ENCODE measurements at places on chromosomes 3 and 15. TPM values are rescaled to one million over a fixed set of nuclear protein-coding genes. Genes with fewer than 3 reads are reported as not detected.

ARPIN gene
- not detected for total RNA-seq

MASP1 gene
- not detected for total RNA-seq

SLC7A14 gene
- total RNA-seq, result not detected

P3H2 gene
- total RNA-seq, result not detected

CD86 gene
- 2.4 TPM for total RNA-seq

ALS2CL gene
- 3.1 TPM for total RNA-seq

CHST13 gene
- not detected for total RNA-seq

GRAMD2A gene
- total RNA-seq, result 0.07 TPM

DNA sequence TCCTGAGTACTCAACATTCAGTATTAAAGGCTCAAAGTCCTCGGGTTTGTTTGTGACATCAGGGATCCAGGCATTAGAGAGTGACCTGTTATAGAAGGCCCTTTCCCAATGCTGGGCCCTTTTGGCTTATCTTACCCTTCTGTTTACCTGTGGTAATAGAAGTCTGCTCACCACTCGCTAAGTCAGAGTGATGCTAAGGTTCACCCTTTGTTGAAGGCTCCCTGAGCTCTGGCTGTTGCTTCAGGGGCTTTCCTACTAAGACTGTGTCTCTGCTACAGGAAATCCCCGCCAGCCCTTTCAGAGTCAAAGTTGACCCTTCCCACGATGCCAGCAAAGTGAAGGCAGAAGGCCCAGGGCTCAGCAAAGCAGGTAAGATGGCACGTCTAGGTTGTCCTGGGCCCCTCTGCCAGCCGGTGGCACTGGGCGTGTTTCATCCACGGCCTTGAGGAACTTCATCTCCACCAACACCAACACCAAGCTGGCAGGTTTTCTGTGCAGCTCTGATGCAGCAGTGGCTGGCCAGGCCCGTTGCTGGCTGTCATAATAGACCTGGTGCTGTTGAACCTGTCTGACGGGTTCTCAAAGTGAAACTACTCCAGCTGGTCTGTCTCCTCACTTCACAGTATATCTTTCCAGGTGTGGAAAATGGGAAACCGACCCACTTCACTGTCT, 99.1 kb downstream of the DNASE1L3 start:
- DNase-seq, result peak; percentile 24

- no peak for DNase-seq
These were observed 504.1 kb upstream of the CDIN1 start for GRCh38 chr15:36075333-36075732.

DNA sequence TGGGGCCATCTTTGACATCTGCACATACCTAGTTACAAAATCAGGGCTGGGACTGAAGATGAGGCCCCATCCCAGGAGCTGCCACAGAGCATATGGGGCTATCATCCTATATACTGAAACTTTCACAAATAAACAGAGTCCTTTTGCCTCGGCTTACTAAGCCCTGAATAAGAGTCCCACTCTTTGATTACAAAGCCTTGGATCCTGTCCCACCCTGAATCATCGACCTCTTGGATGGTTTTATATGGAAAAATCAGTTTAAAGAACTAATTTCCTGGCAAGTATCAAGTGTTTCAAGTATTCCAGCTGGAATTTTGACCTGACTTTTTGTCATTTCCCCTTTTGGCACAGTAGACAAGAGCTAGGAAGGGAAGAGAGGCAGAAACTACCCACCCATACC, 331.3 kb upstream of the FRG2C start:
- DNase-seq, result no peak

- DNase-seq, result no peak
These were observed 8.6 kb upstream of the TCAIM start for GRCh38 chr3:44329946-44330345.

GRCh38 chr3:176739159-176739558, 458.1 kb downstream of the TBL1XR1 start:
- no peak for DNase-seq

GRCh38 chr15:95832668-95833067, 497.8 kb upstream of the NR2F2 start:
- no peak for DNase-seq

DNA sequence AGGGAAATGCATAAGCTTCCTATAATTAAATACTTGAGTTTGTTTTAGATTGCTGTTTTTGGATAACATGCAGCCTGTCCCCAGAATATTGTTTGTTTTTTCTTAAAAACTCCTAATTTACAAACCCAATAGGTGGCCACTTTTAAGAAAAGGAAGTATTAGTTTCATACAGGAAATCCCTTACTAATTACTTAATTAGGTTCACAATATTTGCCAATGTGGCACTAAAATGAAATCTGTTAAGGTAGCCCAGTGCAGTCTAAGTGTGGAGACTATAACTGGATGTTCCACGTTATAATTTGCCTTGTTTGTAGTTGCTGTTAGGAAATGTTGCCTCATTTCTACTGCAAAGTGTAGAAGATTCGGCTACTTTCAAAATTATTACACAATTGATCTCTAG, 195.8 kb downstream of the BBX start:
- DNase-seq, result no peak

GRCh38 chr3:35745351-35745750, 106.0 kb downstream of the ARPP21 start:
- no peak for DNase-seq

- DNase-seq, result no peak
These were observed 45.9 kb downstream of the POLR2M start for GRCh38 chr15:57752436-57752835.

GRCh38 chr3:144491333-144491732, 519.7 kb downstream of the DIPK2A start:
- no peak for DNase-seq

GRCh38 chr3:48047841-48048464, 31.7 kb upstream of the MAP4 start:
- DNase-seq, result no peak

- DNase-seq, result no peak
These were observed 1076.8 kb downstream of the TUSC7 start for GRCh38 chr3:117786349-117786748.

GRCh38 chr3:51191768-51192167, 193.3 kb upstream of the MANF start:
- no peak for DNase-seq

DNA sequence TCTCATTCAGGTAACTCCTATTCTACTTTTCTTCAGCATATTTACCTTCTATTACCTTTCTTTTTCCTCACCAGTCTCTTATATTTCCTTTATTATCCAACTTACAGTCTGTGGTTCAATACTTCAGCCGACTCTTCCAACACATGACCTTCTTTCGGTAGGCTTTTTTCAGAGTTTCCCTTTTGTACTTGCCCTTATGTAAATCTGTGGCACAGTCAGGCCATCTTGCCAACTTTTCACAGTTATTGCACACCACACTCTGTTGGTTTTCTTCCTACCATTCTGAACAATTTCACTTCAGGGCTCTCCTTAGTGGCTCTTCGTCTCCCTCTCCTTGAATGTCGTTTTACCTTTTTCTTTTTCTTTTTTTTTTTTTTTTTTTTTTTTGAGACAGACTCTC, 427.8 kb downstream of the LPP start:
- no peak for DNase-seq

DNA sequence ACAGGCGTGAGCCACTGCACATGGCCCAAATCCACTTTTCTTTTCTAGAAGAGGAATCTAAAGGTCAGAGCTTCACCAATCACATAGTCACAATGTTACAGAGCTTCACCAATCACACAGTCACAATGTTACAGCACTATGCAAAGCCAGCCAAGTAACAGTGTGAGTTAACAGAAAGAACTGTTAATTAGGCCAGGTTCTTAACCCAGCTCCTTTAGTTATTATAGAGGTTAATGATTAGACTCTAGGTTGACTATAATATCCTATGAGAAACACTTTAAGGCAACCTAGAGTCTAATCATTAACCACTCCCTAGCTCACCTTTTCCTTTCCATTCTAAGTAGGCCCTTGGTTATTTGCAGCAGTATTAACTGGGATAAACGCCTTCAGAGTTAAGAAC, 54.0 kb downstream of the TASOR start:
- DNase-seq, result no peak

GRCh38 chr3:66527246-66527645, 26.4 kb upstream of the LRIG1 start:
- no peak for DNase-seq

GRCh38 chr3:23916152-23916885, 471 bp downstream of the NKIRAS1 start:
- DNase-seq, result no peak

DNA sequence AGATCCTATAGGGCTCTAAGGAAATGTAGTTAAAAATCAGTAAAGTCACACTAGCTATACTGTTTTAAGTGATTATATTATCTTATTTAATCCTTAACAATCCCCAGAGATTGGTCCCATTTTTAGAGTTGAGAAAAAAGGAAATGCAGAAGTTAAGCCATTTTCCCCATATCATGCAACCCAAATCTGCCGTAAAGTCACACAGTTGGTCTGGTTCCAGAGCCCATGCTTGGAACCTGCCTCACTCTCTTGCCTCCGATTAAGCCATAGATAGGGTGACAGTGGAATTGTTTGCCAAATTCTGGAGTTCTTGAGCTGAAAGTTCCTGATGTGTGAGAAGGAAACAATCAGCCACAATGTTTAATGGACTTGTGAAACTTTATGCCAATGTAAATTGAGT, 2.3 kb upstream of the P2RY13 start:
- DNase-seq, result no peak

GRCh38 chr15:25839638-25840156, 23.4 kb downstream of the ATP10A start:
- no peak for DNase-seq

- peak; percentile 67 for DNase-seq
These were observed 2.8 kb downstream of the SQOR start for GRCh38 chr15:45637552-45638033.

All from activated T-cell treated with anti-CD3 and anti-CD28 coated beads, Interleukin-2, amount 50 U/mL, for 72 hours (primary cell).